ENCODE measurements at places on chromosomes 4 and X. TPM values are rescaled to one million over a fixed set of nuclear protein-coding genes. Genes with fewer than 3 reads are reported as not detected.

CXCL8 gene
- 1.8 TPM for total RNA-seq

PDK3 gene
- 9.6 TPM for total RNA-seq

USP17L19 gene
- total RNA-seq: not detected

IL2 gene
- total RNA-seq: 1.3 TPM

TMEM35A gene
- total RNA-seq: not detected

TMSB15A gene
- 17.0 TPM for total RNA-seq

MID1IP1 gene
- total RNA-seq: 109 TPM

BST1 gene
- 0.44 TPM for total RNA-seq

BEND2 gene
- total RNA-seq: not detected

MTMR8 gene
- total RNA-seq: 1.1 TPM

KLHL2 gene
- total RNA-seq: 24.6 TPM

DCHS2 gene
- 0.05 TPM for total RNA-seq

GLOD5 gene
- total RNA-seq: not detected

CT55 gene
- not detected for total RNA-seq

UGT2B15 gene
- total RNA-seq: 0.17 TPM

CXCR3 gene
- total RNA-seq: not detected

FAM9C gene
- total RNA-seq: not detected

EMCN gene
- not detected for total RNA-seq

USP51 gene
- not detected for total RNA-seq

UBL4A gene
- total RNA-seq: 37.4 TPM

ZCCHC18 gene
- total RNA-seq: not detected

PLK4 gene
- 34.8 TPM for total RNA-seq

FUNDC1 gene
- 17.0 TPM for total RNA-seq

AKAP14 gene
- total RNA-seq: not detected

SPANXA2 gene
- not detected for total RNA-seq

NWD2 gene
- total RNA-seq: not detected

FRMD7 gene
- not detected for total RNA-seq

EGF gene
- total RNA-seq: 0.57 TPM

SOWAHD gene
- 1.1 TPM for total RNA-seq

ANK2 gene
- total RNA-seq: 5.6 TPM
